MCF 10A (cell line): ENCODE measurements at places on chromosomes 12 and 14. TPM values are rescaled to one million over a fixed set of nuclear protein-coding genes. Genes with fewer than 3 reads are reported as not detected.
A peak's percentile ranks its signal among the peaks of the same experiment; 100 is the strongest.

DNA sequence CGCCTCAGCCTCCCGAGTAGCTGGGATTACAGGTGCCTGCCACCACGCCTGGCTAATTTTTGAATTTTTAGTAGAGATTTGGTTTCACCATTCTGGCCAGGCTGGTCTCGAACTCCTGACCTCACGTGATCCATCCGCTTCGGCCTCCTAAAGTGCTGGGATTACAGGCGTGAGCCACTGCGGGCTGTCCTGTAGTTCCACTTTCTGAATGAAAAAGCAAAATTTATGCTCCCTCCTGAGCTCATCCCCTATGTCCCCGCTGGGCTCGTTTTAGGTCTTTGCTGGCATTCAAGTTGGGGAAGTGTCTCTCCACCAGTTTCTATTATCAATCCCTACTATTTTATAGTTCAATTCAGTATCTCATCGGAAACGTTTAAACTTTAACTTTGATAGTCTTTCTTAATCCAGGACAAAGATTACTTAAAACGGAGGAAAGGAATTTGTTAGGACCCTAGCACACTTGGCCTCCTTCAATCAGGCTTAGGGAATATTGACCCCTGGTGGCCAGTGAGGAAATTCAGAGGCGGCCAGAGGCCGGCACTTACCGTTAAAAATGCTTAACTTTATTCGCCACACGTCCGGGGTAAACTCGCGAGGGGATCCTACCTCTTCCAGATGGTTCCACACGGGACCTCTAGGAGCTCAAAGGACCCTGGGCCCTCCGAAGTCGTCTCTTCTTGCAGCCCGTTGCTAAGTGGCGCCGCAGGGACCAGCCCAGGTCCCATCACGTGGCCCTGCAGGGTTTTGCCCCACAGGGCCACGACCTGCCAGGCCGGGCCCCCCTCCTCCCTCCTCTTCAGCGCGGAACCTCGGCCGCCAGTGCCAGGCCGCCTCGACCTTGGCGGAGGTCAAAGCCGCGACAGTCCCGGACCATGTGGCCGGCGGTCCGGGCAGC, 11.4 kb upstream of the DNAL1 start:
- H3K4me1 ChIP-seq, result peaks cover 4% of the 10 kb centered on the region
- peak overlapping the region; percentile 60 for H3K4me3 ChIP-seq
- H3K27ac ChIP-seq, result no peak overlapping the region
- peaks cover 6% of the 10 kb centered on the region for H3K36me3 ChIP-seq

GRCh38 chr12:88241862-88242570, 99.9 kb downstream of the TMTC3 start:
- peak; percentile 92 for DNase-seq
- no peaks in the 10 kb centered on the region for H3K27me3 ChIP-seq
- peaks cover 37% of the 10 kb centered on the region for H3K4me1 ChIP-seq
- H3K27ac ChIP-seq, result peak overlapping the region; percentile 96
- H3K4me3 ChIP-seq, result peak overlapping the region; percentile 45
- no peaks in the 10 kb centered on the region for H3K36me3 ChIP-seq

- H3K4me3 ChIP-seq, result no peak overlapping the region
- no peaks in the 10 kb centered on the region for H3K27me3 ChIP-seq
- H3K4me1 ChIP-seq, result no peaks in the 10 kb centered on the region
- DNase-seq, result no peak
Observed at GRCh38 chr14:38993981-38994380, 109.1 kb downstream of the SEC23A start.

DNA sequence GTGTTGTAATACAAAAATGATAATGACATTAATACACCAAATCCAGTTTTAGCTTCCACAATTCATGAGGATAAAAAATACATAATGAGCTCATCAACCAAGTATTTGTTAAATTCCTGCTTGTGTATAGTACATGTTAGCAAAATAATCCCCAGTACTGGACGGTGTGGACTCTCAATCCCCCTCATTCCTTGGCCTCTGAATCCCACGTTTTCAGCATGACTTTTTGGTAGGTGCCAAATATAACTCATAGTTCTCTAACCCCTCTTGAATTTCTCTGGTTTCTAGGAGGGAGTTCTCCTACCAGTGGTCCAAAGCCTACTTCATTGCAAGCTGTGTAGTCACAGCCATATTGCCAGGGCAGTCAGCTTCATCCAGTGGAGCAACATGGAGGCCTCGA, 41.4 kb upstream of the EPS8 start:
- peak; percentile 2 for DNase-seq
- peak overlapping the region; percentile 37 for H3K27ac ChIP-seq

DNA sequence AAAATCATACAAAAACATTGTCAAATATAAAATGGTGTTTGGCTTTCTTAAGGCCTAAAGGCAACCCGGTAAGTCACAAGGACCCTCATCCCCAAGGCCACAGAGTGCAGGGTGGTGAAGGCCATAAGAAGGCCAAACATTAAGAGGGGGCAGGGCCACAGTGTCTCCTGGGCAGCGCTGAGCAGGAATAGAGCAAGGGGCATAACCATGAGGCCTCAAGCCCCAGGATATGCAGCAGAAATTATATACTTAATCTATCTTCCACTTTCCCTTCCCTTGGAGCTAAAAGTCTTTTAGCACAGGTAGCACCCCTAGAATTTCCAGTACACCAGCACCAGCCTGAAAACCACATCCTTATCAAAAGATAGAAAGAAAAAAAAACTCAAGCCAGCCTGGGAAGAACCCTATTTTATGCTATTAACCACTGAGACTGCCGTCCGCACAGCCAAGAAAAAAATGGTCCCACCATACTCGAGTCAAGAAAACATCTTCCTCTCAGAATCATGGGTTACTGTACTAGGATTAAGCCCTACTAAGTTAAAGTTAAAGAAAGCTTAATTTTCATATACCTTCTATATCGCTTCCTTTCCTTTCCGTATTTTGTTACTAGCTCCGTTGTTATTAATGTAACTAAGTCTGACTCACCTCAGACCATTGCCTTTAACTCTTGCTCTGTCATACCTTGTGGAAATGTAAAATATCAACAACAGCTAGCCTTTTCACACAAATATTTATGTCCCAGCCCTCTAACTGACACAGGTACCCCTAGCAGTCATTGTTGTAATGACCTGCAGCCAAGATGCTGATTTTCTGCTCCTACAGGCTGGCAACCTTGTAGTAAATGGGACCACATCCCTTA, 20.1 kb downstream of the KLRK1 start:
- peaks cover 20% of the 10 kb centered on the region for H3K36me3 ChIP-seq

DNA sequence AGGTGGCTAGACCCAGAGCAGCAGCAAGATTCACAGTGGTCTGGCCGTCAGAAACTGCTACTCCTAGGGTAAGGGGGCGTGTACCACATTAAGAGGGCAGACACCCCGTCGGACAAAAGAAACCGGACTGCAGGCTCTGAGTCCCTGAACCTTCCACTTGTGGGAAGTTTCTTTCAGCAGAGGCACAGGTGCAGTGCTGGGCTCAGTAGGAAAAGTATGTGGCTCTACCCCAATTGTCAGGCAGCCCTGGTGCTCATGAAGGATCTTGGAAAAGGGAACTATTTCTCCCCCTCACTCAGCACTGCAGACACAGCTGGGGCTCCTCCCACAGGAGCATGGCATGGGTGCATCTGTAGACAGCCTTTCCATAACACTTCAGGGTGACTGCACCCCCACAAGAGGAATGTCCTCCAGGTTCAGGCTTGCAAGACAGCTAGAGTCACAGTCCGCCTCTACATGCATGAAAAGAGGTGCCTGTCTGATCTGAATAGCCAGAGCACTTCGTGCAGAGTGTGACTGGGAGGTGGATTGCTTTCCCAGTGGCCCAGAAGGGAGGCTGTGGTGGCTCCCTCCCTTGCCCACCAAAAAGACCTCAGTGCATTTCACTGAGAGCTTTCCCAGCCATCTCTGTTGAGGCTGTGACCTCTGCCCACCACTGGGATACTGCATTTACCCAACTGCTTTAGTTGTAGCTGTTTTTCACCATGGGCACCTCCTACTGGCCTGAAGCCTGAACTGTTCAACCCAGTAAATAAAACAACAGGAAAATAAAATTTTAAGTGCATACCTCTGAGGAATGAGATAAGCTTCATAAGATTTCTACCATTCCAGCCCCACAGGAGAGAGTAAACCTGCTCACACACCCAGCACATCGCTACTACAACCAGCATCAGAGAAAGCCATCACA, 14.2 kb downstream of the CEP128 start:
- H3K27ac ChIP-seq, result no peak overlapping the region
- no peaks in the 10 kb centered on the region for H3K27me3 ChIP-seq
- H3K36me3 ChIP-seq, result no peaks in the 10 kb centered on the region
- no peak for DNase-seq
- H3K4me3 ChIP-seq, result no peak overlapping the region
- peaks cover 20% of the 10 kb centered on the region for H3K4me1 ChIP-seq

DNA sequence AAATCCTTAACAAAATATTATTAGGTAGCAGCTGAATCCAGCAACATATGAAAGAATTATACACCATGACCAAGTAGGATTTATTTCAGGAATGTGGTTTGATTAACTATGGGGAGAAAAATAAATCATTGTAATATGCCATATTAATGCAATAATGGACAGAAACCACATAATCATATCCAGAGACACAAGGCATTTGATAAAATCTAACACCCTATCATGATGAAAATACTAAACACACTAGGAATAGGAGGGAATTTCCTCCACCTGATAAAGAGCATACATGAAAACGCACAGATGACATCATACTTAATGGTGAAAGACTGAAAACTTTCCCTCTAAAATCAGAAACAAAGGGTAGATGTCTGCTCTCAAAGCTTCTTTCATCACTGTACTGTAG, 238.9 kb downstream of the PHLDA1 start:
- H3K36me3 ChIP-seq, result no peaks in the 10 kb centered on the region
- DNase-seq, result no peak
- no peak overlapping the region for H3K4me3 ChIP-seq
- H3K27me3 ChIP-seq, result no peaks in the 10 kb centered on the region
- no peak overlapping the region for H3K27ac ChIP-seq

GRCh38 chr14:76828339-76829012, 2.3 kb downstream of the LRRC74A start:
- DNase-seq, result no peak
- no peak overlapping the region for H3K27ac ChIP-seq
- H3K4me3 ChIP-seq, result no peak overlapping the region
- H3K27me3 ChIP-seq, result peaks cover 32% of the 10 kb centered on the region
- H3K36me3 ChIP-seq, result no peaks in the 10 kb centered on the region

DNA sequence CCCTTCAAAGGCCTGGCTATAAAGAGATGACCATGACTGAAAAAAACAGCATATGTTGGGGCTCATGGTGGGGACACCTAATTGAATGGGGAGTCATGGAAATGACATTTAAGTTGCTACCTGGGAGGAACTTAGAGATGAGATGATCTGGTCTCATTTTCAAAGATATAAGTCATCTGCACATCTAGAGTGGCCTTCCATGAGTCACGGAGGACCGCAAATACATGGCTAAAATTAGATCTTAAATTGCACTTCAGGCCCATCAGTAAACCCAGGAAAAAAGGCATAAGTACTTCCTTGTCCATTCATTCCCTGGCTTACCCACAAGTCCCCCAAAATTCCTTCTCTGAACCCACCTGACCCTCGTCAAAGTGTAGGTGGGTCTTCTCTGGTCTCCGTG, 53.4 kb downstream of the SPTB start:
- H3K4me3 ChIP-seq, result no peak overlapping the region
- no peak for DNase-seq
- peaks cover 17% of the 10 kb centered on the region for H3K4me1 ChIP-seq
- no peaks in the 10 kb centered on the region for H3K36me3 ChIP-seq
- H3K27ac ChIP-seq, result no peak overlapping the region

GRCh38 chr14:59787045-59787674, 83.4 kb downstream of the RTN1 start:
- H3K27ac ChIP-seq, result peak overlapping the region; percentile 17
- no peak overlapping the region for H3K4me3 ChIP-seq
- no peak for DNase-seq
- no peaks in the 10 kb centered on the region for H3K36me3 ChIP-seq
- H3K4me1 ChIP-seq, result peaks cover 18% of the 10 kb centered on the region
- no peaks in the 10 kb centered on the region for H3K27me3 ChIP-seq

DNA sequence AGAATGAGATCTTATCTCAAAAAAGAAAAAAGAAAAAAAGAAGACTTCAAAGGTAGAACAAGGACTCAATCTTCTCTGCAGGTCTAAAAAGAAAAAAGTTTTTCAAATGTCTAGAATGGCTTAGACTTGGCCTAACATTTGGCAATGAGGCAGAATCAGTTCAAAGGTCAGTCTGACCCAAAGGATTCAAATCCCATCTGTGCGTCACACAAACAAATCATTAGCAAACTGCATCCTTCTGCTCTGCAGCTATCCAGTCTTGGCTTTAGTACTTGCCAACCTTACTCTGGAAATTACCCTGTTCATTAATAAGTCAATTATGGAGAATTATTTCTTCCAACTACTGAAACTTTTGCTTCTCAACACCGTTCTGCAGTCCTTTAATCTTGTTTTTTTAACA, 3.1 kb downstream of the YAF2 start:
- peak overlapping the region; percentile 43 for H3K4me3 ChIP-seq
- peaks cover 26% of the 10 kb centered on the region for H3K4me1 ChIP-seq
- H3K27ac ChIP-seq, result peak overlapping the region; percentile 97
- no peak for DNase-seq
- H3K36me3 ChIP-seq, result peaks cover 15% of the 10 kb centered on the region

- H3K27me3 ChIP-seq, result no peaks in the 10 kb centered on the region
- H3K4me3 ChIP-seq, result no peak overlapping the region
- no peak overlapping the region for H3K27ac ChIP-seq
- DNase-seq, result no peak
- H3K36me3 ChIP-seq, result no peaks in the 10 kb centered on the region
Observed at GRCh38 chr14:34175574-34175973, 224.7 kb upstream of the EGLN3 start.

DNA sequence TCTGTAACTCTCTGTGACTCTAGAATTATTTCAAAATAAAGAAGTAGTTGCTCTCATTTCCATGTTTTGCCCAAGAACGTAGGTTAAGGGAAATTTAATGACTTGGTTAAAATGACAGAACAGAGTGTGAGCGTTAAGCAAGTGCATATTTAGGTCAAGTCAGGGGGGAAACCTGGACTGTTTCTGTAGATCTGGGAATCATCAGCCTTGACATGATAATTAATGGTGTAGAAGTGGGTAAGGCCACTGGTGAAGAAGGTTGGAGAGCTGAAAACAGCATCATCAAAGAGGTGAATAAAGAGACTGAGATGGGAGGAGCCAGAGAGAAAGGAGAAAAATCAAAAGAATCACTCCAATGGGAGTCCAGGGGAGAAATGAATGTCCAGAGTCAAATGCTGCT, 49.4 kb upstream of the STK38L start:
- no peaks in the 10 kb centered on the region for H3K36me3 ChIP-seq
- H3K27ac ChIP-seq, result no peak overlapping the region
- H3K4me1 ChIP-seq, result no peaks in the 10 kb centered on the region
- no peak for DNase-seq

DBX2 gene
- total RNA-seq, result not detected in 2 replicates

ETFBKMT gene
- 3.0 and 3.3 TPM in 2 replicates for total RNA-seq

PIWIL1 gene
- not detected in 2 replicates for total RNA-seq

HOXC5 gene
- 0.74 TPM in 1 of 2 replicates, not detected in the other for total RNA-seq

KERA gene
- not detected in 2 replicates for total RNA-seq

C12orf50 gene
- 0.29 TPM in 1 of 2 replicates, not detected in the other for total RNA-seq

HOXC10 gene
- not detected in 2 replicates for total RNA-seq

NFE2 gene
- total RNA-seq, result 0.40 and 0.64 TPM in 2 replicates

SLC5A8 gene
- not detected in 2 replicates for total RNA-seq
